ENCODE measurements at places on chromosomes 12 and 14.

DNA sequence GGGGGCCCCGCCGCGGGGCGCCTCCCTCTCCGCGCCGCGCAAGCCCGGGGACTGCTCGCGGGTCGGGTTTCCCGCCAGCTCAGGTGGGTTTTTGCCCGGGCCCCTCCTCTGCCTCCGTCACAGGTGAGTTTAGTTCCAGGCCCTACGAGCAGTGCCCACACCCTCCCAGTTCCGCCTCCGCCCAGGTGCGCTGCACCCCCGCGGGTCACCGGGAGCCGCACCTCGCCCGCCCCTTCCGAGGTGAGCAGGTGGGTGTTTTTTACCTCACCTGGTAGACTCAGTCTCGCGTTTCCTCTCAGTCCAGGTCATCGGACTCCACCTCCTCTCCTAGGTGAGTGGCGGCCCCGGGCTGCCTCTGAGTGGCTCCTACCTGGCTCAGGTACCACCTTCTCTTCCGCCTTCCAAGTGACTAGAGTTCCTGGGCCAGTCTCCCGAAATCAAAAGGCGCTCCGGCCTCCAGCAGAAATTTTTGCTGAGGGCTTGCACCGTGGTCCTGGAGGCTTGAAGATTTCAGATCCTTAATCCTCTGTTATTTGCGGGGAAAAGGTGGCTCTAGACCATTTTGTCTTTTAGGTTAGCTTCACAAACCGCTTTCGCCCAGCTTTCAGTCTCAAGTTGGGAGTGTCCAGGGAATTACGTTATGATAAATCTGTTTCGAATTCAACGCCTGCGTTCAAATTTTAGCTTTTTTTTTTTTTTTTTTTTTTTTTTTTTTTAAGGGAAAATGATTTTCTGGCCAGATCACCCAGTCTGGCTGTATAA is at the start of gene TMEM30B:
TSS of gene TMEM30B (minus strand) at position 153 of the 762 bp plus-strand sequence. CDS start 191 bp downstream, outside the sequence.
- DNase-seq = no peak

- DNase-seq = no peak
Measured at GRCh38 chr12:11991604-11992003, 79.1 kb upstream of the BCL2L14 start.

GRCh38 chr12:13630354-13630753 is 351.0 kb downstream of the GRIN2B start:
- DNase-seq = no peak

DNA sequence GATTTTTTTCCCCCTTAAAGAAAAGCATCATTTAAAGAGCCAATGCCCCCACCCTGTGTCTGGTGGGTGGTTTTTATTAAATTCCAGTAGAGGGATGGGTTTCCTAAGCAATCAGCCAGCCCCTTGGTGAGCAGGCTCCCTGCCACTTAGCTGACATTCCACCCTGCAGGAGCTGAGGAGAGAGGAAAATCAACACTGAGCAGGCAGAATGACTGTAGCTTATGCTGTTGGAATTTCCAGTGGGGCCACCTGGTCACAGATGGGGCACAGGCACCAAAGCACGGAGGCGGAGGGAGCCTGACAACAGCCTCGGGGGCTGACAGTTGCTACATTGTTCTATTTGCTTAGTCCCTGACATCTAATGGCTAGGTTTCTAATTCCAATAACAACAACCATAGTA is 127.7 kb downstream of the TMEM30B start:
- DNase-seq = no peak

GRCh38 chr14:50667684-50667995 is 466 bp downstream of the SAV1 start:
- DNase-seq = no peak

DNA sequence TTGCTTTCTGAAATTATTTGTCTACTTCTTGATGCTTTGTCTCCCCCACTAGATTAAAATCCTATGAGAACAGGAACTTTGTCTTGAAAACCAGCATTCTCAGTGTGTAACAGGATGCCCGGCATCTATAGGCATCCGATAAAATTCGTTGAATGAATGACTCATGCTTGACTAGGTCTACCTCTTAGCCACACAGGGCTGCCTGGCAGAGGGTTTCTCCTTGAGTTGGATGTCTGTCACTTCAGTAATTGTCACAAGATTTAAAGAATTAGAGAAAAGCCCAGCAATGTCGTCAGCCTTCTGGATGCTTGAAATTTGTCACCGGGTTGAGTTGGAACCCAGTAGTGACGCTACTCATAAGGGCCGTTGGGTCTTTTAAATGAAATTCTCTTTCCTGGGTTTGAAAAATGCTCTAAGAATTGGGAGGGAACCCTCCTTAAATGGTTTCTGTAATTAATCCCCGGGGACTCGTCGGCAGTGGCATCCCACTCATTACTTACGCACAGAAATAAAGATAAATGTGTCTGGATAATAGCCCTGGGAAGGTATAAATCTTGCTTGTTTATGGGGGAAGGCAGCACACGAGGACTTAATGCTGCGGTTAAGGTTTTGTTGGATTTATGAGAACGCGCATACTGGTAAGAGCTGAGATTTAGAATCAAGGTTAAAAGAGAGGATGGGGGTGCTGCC is 194.1 kb downstream of the AACS start:
- DNase-seq = no peak

GRCh38 chr14:24634158-24634557 is at the start of gene GZMB:
Gene GZMB (minus strand): TSS chr14:24634190. CDS start chr14:24634160, 30 bp downstream.
- DNase-seq = no peak

- no peak for DNase-seq
Measured at GRCh38 chr14:69612783-69613130, 1.4 kb downstream of the SUSD6 start.

- no peak for DNase-seq
Measured at GRCh38 chr12:47882781-47883546, 21.8 kb downstream of the VDR start.

DNA sequence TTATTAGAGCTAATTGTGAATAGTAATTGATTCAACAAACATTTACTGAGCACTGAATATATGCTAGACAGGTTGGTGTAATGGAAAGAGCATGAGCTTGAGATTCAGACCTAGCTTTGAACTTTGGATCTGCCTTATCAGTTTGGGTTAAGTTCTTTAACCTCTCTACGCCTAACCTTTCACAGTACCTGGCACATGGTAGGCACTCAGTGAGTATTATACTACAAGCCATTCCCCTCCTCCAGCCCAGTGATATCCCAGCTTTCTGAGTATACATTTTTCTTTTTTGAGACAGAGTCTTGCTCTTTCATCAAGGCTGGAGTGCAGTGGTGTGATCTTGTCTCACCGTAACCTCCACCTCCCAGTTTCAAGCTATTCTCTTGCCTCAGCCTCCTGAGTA is 32.0 kb downstream of the FAM177A1 start:
- DNase-seq = no peak

GRCh38 chr12:128801879-128802391 is 21.8 kb downstream of the SLC15A4 start:
- no peak for DNase-seq

DNA sequence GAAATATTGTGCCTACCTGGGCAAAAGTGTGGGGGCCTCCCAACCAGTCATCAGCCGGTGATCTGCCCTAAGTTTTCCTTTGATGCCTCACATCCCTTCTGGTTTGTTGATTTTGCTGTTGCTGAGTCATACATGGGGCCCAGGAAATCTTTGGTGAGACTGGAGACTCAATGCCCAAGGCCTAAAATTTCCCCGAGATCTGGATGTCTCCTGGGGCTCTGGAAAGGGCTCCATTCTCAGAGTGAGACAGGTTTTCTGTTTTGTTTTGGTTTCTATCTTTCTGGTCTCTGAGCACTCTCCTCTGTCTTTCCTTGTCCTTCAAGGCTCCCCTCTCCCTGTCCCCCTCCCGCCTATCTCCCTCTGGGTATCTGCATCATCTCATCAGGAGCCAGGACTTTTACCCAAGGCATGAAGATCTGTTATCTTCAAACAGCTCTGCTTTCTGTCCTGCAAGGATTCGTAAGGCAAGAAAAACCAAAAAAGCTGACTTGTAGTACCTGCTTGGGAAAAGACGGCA is 152.8 kb upstream of the MAX start:
- no peak for DNase-seq

- peak; percentile 8 for DNase-seq
Measured at GRCh38 chr12:64522316-64522715, 70.4 kb downstream of the TBK1 start.

DNA sequence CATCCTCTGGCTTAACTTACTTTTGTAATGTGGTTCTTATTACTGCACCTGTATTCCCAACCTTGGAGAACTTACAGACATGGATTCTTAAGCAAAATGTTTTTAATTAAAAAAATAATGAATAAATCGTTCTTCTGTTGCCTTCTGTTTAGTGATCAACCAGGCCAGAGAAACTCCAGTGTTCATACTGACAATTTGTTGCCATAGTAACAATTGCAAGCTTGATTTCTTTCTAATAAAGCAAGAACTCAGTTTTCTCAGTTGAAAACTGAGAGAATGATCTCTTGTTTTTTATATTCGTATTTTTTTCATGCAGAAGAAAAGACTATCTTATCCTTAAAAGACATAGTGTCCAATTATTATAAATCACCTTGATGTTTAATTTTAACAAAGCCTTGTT is 106.5 kb upstream of the LMNTD1 start:
- no peak for DNase-seq

GRCh38 chr14:68691031-68691791 is 101.7 kb downstream of the ZFP36L1 start:
- no peak for DNase-seq

DNA sequence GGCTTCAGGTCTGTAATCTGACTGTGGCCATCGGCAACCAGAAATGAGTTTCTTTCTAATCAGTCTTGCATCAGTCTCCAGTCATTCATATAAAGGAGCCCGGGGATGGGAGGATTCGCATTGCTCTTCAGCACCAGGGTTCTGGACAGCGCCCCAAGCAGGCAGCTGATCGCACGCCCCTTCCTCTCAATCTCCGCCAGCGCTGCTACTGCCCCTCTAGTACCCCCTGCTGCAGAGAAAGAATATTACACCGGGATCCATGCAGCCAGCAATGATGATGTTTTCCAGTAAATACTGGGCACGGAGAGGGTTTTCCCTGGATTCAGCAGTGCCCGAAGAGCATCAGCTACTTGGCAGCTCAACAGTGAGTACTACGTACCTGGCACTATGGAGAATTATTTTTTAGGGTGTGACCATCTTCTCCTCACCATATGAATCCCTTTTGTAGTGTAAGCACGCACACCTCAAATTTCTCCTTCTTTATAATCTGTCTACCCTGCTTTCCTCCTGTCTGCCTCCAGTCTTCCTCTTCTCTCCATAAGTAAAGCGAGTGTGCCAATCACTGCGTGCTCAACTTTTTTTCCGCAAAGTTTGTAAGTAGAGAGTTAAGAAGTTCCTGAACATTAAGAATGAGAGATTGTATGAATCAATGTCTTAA is at the start of gene TPH2:
TSS of gene TPH2 (plus strand) at position 118 of the 658 bp plus-strand sequence. CDS start at position 260, 142 bp downstream.
- DNase-seq = no peak

DNA sequence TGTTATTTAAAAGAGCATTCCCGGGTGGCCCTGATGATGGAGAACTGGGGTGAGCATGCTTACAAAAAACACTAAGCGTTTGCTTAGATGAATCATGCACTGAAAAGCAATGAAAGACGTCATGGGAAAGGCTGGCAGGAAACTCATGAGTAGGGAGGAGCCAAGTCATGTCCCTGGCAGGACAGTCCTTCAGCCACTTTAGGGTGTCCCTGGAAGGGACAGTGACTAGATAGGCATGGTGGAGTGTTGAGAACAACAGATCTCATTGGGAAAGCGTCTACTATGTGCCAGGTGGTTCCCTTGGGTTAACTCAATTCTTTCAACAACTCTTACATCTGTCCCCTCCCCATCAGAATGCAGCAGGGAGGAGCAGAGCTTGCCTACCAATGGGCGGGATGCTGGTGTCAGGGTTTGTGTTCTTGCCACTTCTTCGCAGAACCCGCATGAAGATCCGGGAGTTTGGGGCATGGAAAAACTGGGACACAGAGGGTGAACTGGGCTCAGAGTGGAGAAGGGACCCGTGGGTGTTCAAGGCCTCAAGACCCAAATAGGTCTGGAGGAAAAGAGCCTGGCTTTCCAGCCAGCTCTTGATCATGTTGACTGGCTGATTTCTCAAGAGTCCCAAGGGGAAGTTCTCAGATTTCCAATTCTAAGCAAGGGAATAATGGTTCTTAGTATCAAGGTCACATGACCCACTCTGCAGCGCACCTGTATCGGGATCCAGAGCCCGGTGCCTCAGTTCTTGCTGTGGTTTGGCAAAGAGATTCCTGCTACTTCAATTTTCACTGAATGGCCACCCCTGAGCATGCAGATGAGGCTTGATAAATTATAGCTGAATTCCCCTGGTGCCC is 653.9 kb upstream of the TBX3 start:
- peak; percentile 71 for DNase-seq

DNA sequence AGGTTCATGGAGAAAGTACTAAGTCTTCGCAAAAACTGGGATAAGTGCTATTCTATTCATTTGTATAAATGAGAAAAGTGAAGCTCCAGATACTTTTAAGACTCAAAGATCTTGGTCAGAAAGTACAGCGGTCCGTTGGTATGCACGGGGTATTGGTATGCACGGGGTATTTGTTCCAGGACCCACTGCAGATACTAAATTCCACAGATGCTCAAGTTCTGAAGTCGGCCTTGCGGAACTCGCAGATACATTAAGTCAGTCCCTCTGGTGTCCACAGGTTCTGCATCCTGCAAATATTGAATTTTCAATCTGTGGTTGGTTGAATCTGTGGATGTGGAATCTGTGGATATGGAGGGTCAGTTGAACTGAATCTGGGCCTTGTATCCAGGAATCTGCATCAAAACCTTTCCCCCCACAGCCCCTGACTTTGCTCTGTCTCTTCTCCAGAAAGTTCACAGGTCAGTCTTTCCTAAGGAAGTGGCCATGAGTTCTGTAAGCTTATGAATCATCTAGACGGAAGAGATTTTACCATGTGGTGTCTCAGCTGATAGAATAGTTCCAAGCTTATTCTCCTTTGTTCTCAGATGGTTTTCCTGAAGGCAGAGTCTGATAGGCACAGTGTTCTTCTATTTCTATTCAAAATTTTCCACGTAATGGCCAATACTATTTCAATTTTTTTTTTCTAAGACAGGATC is 274.7 kb downstream of the NEDD1 start:
- DNase-seq = no peak

GRCh38 chr14:72451054-72451972 is 442.6 kb downstream of the DPF3 start:
- no peak for DNase-seq

All from non-pigmented ciliary epithelial cell (primary cell).